T-cell (primary cell): ENCODE measurements at places on chromosomes 4 and X.

DNA sequence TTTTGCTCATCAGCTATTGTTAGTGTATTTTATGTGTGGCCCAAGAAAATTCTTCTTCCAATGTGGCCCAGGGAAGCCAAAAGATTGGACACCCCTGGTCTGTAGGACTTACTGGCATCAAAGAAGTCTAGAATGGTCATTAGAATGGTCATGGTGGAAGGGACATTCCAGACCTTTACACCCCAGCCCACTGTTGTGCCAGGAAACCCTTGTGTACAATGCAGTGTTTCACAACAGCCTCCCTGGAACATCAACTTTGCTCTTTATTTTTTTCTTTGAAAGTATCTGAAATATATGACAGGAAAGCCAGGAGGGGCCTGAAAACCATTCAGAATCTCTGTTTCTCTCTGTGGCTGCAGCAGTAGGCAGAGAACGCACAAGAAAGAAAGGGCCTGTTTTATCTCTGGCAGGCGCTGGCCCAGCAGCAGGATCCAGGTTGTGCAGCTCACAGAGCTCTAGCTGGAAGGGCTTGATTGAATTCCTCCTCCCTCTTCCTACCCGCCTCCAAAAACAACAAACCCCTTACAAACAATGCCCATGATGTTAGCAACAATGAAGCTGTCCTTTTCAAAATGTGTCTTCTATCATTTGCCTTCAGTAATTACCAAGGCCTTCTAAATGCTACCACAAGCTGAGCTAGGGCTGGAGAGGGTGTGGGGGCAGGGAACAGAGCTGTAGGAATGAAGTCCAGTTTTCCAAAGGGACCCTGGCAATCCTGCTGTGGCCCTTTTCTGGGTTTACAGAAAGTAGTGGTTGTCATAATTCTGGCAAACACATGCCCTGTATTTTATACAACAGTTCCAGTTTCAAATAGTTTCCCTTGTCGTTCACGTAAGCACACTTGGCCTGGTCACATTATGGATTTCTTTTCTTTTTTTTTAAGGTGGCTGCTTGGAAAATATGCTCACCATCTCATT is 32.3 kb upstream of the TFDP3 start:
- DNase-seq: no peak

DNA sequence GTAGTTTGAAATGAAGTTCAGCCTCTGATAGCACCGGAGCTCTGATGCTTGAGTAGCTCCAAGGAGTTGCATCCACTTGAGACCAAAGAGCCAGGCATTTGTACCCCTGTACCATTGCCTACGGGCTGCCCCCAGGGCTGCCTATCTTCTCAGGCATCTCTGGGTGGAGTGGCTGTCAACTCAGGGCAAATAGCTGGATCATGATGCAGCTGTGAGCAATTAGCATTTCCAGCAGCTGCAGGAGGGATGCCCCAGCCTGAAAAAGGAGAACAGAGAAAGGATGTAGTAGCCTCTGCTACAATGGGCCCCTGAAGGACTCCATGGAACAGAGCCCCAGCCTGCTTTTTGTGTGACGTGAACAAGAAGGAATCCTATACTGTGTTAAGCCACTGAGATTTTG is 492.6 kb downstream of the BCOR start:
- DNase-seq: no peak

DNA sequence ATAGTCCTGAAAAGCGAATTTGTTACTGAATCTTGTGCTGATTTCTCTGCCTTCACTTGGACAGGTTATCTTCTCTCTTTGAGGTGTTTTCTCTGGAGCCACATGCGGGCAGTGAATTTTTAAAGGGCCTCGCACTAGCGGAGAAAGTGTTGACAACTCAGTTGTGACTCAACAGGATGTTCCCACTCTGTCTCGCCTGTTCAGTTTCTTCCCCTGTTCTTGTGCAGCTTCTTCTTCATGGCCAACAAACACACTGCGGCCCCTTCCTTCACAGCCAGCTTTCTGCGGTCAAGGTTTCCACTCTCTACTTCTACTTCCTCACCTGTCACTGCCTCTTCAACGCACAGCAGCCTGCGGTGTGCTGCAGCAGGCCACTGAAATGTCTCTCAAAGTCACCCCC is 1.1 kb upstream of the SHROOM4 start:
- DNase-seq: no peak

GRCh38 chr4:108054025-108054638 is 64.4 kb downstream of the HADH start:
- peak; percentile 52 for DNase-seq

GRCh38 chr4:151263455-151263854 is 13.5 kb upstream of the PRSS48 start:
- DNase-seq: no peak

DNA sequence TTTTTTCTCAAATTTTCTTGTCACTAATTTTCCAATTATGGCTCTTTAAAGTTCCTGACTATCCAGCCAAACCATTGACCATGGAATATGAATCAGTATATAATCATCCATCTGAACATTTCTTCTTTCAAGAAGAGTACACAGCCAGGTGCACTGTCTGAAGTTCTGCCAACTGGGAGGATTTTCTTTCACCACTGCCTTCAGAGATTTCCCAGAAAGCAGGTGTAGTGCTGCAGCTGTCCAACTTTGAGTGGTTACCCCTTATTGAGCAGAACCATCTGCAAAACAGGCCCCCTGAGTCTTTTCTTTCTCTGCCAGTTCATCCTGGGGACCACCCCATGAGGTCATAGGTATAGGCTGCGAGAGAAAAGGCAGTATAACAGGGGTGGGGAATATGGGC is 1213.2 kb downstream of the RAPGEF2 start:
- no peak for DNase-seq

GRCh38 chr4:15100994-15101695 is 98.9 kb downstream of the CPEB2 start:
- no peak for DNase-seq

GRCh38 chr4:173666-174314 is 49.5 kb downstream of the ZNF718 start:
- no peak for DNase-seq

GRCh38 chrX:38664285-38664684 is 102.9 kb downstream of the TSPAN7 start:
- no peak for DNase-seq

DNA sequence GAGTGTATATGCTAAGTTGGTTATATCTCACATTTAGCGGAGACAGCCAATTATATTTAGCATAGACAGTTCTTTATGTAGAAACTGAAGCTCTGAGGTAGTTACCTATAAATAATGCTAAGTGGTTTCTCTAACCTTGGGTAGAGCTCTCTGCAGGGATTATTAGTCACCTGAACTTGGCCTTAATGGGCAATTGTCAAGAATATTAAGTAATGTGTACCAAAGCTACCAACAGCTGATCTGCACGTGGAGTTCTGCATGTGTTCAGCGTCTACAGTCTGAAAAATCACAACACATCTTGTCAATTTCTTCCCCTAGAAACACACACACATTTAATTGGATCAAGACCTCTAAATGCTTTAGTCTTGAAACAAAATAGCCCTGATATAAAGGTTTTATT is 740.6 kb upstream of the FAM241A start:
- no peak for DNase-seq

DNA sequence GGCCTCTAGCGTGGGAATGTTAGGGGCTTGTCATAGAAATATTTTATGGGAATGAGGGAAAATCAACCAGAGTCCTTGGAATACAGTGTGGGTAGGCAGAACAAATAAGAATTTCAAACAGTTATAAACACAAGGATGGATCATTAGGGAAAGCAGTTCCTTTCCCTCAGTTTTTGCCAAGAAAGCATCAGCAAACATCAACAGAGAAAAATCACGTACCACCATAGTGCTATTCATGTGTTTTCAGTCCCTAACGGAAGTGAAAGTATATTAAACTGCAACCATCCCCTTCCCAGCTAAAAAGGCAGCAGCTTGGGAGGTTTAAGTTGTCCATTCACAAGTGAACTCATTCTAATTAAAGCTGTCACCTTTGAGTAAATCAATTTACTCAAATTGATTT is 334.4 kb upstream of the PCDH18 start:
- DNase-seq: no peak

GRCh38 chr4:126647320-126647719 is 985.4 kb upstream of the INTU start:
- no peak for DNase-seq

GRCh38 chr4:104869831-104870230 is 276.8 kb upstream of the TET2 start:
- no peak for DNase-seq

GRCh38 chr4:46370531-46370930 is 19.4 kb downstream of the GABRA2 start:
- no peak for DNase-seq

GRCh38 chrX:121456315-121456714 is 408.9 kb downstream of the GLUD2 start:
- DNase-seq: no peak

GRCh38 chrX:3177851-3178250 is 136.6 kb downstream of the ARSF start:
- no peak for DNase-seq

GRCh38 chr4:3656416-3657356 is 109.5 kb upstream of the ADRA2C start:
- no peak for DNase-seq

- DNase-seq: no peak
Measured at GRCh38 chr4:164615964-164616363, 138.0 kb upstream of the SMIM31 start.

DNA sequence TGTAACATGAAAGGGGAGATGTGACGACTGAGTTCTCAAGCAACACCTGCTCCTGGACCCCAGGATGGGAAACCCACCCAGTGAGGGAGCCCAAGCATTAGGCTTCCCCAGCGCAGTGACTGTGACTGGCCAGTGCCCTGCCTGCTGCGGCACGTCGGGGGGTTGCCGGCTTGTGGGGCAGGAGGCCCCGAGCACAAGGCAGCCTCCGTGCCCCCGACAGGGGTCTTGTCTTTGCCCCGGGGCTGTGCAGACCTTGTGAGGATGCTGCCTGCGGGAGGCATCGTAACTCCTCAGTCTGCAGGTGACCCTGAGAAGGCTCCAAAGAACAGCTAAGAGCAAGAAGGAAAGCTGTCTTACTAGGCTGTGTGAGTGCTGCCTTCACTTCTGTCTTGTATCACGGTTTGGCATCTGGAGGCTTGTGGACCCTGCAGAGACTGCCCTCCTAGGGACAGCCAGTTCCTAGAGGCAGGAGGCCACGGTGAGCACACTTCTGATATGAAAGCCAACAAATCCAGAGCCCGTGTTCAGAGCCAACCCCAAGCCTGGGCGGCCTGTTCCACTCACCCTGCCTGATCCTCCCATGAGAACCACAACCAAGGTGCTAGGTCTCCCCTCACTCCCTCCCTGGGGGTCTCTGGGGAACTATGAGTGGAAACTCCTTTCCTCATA is 47.7 kb downstream of the FGFRL1 start:
- DNase-seq: no peak

- DNase-seq: no peak
Measured at GRCh38 chrX:136272325-136272724, 21.1 kb upstream of the MAP7D3 start.

- DNase-seq: no peak
Measured at GRCh38 chr4:142683997-142684396, 162.1 kb downstream of the INPP4B start.

- no peak for DNase-seq
Measured at GRCh38 chr4:149095811-149096210, 653.6 kb upstream of the NR3C2 start.

GRCh38 chr4:113636438-113636818 is 125.1 kb downstream of the CAMK2D start:
- peak; percentile 18 for DNase-seq

- DNase-seq: no peak
Measured at GRCh38 chr4:123298261-123298660, 98.3 kb upstream of the SPRY1 start.

GRCh38 chr4:71406459-71406963 is 67.7 kb downstream of the SLC4A4 start:
- DNase-seq: no peak

GRCh38 chrX:24506082-24506481 is 41.0 kb downstream of the PDK3 start:
- no peak for DNase-seq

GRCh38 chr4:188154668-188155405 is 15.6 kb downstream of the TRIML1 start:
- no peak for DNase-seq

DNA sequence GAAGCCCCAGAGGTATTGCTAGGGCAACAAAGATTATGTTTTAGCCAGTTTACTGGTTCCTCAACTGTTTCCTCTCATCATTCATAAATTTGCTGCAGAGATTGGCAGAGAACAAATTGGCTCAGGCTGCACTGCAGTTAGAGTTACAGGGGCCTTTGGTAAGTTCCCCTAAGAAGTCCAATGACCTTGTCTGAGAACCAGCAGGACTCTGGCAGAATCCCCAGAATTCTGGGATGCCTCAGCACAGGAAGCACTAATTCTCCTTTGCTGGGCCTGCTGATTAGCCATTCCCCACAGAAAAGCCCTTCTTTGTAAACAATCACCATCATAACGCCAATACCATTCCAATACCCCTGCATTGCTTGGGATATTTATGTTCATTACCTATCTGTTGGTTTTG is 151.3 kb downstream of the USP46 start:
- no peak for DNase-seq

- no peak for DNase-seq
Measured at GRCh38 chr4:165874791-165875371, 1.8 kb downstream of the TLL1 start.

GRCh38 chr4:1547131-1547855 is 136.8 kb downstream of the FAM53A start:
- DNase-seq: no peak

- DNase-seq: no peak
Measured at GRCh38 chr4:157808796-157809383, 363.9 kb downstream of the GASK1B start.

- no peak for DNase-seq
Measured at GRCh38 chr4:33091961-33092360, 2371.8 kb downstream of the PCDH7 start.

- DNase-seq: no peak
Measured at GRCh38 chr4:15373363-15373762, 54.5 kb upstream of the C1QTNF7 start.
